ENCODE measurements at places on chromosomes 16 and 17. TPM values are rescaled to one million over a fixed set of nuclear protein-coding genes. Genes with fewer than 3 reads are reported as not detected.

- DNase-seq: peak; percentile 35
Observed at GRCh38 chr17:71472809-71473789, 647.7 kb upstream of the SOX9 start.

- DNase-seq: no peak
Observed at GRCh38 chr17:4588391-4588790, 4.1 kb downstream of the SMTNL2 start.

- DNase-seq: no peak
Observed at GRCh38 chr17:74435775-74436359, 4.0 kb downstream of the GPRC5C start.

DNA sequence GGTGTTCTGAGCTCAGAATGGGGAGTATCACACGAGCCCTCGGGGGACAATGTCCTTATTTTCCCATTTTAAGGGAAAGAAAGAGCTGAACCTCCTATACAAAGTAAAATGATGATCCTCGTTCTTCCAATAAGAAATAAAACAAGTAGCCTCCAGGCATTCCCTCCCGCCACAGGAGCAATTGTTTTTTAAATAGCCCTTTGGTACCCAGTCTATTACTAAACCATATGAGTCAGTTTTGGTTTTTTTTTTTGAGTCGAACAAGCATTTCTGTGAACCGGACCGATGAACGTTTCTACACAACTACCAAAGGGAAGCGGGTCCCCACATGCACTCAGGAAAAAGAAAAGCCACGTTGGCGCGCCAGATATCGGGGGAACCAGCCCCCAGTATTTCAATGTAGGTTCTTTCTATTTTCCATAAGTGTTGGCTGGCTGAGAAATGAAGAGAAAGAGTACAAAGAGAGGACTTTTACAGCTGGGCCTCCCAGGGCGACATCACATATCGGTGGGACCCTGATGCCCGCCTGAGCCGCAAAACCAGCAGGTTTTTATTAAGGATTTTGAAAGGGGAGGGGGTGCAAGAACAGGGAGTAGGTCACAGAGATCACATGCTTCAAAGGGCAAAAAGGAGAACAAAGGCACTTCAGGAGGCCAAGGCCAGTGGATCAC lies 3.8 kb upstream of the DCXR start:
- no peak for DNase-seq

GRCh38 chr16:14490235-14490634 lies 139.8 kb downstream of the PARN start:
- no peak for DNase-seq

DNA sequence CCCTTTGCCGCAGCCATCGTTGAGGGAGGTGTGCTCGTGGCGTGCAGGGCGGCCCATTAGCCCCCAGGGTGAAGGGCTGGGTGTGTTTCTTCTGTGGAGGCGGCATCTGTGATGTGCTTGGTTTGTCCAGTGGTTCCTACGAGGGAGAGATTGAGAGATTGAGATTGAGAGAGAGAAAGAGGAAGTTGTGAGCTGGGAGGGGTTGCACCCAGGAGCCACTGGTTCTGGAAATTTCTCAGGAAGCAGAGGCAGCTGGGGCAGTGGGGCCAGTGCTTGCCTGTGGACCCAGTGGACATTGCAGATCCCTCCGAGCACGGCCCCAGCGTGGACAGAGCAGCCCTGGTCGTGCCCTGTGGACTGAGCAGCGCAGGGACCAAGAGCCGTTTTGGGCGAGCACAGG lies 72.0 kb upstream of the ZNF750 start:
- DNase-seq: no peak

GRCh38 chr17:27276653-27277156 lies 17.2 kb upstream of the WSB1 start:
- DNase-seq: no peak

DNA sequence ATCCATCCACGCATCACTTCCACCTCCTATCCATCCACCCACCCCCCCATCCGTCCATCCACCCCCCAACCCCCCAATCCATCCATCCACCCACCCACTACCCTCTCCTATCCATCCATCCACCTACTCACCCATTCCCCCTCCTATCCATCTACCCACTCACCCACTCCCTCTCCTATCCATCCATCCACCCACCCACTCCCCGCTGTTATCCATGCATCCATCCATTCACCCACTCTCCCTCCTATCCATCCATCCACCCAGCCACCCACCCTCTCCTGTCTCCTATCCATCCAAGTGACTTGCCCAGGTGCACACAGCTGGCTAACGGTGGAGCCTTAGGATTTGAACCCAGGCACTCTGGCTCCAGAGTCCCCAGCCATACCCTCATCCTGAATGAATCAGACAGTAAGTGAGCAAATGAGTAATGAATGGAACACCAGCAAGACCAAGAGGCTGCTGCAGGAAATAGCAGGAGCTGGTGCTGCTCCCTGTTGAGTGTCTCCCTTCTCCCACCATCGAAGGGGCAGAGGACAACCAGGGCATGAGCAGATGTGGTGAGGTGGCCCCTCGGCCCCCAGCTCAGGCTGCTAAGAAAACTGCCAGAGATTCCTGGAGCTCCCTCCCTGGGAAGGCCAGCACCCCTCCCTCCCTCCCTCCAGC lies 62.5 kb downstream of the LITAF start:
- no peak for DNase-seq

DNA sequence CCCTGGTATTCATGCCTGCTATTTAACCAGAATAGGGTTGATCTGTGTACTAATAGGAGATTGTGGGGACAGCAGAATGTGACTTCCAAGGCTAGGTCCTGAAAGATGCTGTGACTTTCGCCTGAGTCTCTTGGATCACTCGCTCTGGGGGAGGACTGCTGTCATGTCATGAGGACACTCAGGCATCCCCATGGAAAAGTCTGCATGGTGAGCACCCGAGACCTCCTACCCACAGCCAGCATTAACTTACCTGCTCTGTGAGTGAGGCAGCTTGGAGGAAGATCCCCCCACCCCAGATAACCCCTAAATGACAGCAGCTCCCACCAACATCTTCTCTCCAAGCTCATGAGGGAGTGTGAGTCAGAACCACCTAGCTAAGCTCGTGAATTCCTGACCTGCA lies 30.3 kb upstream of the C16orf78 start:
- no peak for DNase-seq

- no peak for DNase-seq
Observed at GRCh38 chr17:41917679-41918313, 955 bp downstream of the ACLY start.

- DNase-seq: no peak
Observed at GRCh38 chr17:79612468-79613194, 1.8 kb upstream of the RBFOX3 start.

GRCh38 chr16:89375686-89376085 lies 114.7 kb downstream of the ANKRD11 start:
- no peak for DNase-seq

- no peak for DNase-seq
Observed at GRCh38 chr16:88883946-88884345, 17.5 kb upstream of the PABPN1L start.

- DNase-seq: no peak
Observed at GRCh38 chr16:88472637-88473205, 19.6 kb downstream of the ZFPM1 start.

- DNase-seq: no peak
Observed at GRCh38 chr16:53905028-53905427, 201.1 kb downstream of the FTO start.

- no peak for DNase-seq
Observed at GRCh38 chr17:42252597-42253550, 23.3 kb downstream of the STAT5B start.

DNA sequence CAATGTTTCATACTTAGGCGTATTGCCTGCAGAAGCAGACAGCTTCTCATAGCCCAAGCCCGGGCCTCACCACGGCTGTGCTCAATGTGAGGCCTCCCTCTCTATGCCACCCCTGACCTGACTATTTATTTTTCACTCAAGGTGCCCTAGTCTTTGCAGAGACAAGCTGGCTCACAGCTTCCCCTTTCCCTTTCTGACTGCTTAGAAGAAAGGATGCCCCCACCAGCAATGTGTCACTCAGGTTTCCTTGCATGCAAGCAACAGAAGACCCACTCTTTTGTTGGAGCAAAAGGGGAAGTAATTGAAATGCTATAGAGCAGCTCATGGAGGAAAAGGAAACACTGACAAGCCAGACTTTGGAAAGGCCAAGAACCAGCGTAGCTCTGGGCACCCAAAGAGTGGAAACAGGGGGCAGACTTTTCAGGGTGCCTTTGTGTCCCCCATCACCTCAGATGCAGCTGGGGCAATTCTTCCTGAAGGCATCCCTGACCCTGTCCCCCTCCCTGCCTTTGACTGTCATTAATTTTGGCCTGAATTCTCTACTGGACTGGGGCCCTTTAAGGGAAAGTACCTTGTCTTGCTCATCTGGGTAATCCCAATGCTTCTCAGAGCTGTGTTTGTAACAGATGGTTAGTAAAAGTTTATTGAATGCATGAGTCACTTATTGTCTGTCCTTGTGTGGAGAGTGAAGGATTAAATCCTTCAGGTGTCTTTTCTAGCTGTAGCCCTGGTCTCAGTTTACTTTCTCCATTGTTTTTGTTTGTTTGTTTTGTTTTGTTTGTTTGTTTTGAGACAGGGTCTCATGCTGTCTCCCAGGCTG lies 17.8 kb downstream of the RGS9 start:
- DNase-seq: no peak

DNA sequence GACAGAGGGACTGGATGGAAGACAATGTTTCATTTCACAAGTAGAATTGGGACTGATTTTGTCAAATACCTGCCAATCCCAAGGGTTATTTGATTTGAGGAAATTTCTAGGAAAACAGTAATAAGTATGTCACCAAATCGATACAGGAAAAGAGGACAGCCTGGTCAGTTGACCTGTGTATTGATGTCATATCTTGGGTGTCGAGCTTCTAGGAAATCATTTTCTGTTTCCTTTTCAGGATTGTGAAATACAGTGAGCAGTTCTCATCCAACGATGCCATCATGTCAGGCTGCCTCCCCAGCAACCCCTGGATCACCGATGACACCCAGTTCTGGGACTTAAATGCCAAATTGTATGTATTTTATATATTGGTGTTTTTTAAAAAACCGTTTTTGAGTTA lies 56.1 kb downstream of the RGS9 start:
- DNase-seq: no peak

DNA sequence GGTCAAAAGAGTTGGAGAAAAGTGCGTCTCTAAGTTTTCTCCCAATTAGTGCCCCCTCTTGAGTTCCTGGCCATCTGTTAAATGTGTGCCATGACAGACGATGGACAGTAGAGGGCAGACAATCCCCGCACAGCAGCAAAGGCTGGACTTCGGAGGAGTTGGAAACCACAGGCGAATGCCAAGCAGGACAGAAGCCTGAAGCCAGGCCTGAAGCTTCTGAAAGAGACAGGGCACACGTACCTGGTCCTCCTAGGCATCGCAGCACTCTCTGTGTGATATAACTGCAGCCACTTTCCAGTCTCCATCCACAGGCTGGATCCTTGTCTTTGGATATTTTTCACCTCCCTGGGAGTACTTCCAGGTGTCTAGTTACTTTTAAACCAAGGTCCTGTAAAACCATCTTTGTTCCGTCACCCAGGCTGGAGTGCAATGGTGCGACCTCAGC lies 14.5 kb downstream of the C17orf100 start:
- peak; percentile 52 for DNase-seq

DNA sequence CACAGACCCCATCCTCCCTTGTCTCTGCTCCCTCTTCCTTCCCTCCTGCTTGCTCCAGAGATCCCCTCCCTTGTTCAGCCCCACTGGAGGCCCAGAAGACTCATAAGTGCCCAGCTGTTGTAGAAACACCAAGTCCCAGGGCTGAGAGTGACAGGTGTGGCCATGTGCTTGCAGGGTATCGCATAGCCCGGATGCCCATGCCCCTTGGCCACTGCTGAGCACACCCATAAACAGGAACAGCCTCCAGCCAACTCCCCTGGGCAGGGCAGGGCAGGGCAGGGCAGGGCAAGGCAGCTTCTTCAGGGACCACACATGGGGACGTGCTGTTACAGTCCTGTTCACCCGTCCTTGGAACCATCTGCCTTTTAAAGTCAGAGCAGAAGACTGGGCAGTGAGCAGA lies 2.0 kb downstream of the CACNG1 start:
- DNase-seq: no peak

DNA sequence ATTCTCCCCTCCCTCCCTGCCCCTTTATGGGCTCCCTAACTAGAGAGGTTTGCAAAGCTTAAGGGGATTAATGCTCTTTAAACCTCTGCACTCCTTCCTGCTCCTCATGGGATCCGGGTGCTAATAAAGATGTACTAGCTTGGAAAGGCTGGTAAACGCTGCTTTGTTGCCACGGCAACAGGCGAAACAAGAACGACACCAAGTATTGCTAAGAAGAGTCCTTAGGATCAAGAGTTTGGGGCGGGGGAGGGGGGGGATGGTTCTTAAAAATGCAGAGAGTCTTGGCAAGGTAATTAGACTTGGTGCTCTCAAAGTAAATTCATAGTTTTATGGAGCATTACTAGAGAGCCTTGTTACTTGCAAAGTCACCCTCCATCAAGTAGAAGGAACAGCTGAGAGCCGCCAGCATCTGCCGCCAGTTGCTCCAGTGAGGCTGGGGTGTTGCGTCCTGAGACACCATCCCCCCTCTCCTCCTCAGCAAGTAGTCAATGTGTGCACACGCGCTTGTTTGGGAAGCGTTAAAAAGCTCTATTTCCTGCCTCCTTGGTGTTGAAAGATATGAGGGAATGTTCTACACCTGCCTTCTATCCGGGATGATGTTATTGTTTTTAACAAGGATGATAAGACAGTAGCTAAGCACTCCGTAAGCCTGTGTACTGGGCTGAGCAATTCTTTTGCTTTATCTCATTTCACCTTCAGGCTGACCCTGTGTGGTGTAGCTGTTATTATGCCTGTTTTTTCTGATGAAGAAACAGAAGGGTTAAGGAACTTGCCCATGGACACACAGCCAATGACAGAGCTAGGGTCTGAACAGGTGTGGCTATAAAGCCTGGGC lies 190.9 kb downstream of the CCDC182 start:
- DNase-seq: no peak

GRCh38 chr17:31511195-31511578 lies 119.7 kb downstream of the RAB11FIP4 start:
- no peak for DNase-seq

DNA sequence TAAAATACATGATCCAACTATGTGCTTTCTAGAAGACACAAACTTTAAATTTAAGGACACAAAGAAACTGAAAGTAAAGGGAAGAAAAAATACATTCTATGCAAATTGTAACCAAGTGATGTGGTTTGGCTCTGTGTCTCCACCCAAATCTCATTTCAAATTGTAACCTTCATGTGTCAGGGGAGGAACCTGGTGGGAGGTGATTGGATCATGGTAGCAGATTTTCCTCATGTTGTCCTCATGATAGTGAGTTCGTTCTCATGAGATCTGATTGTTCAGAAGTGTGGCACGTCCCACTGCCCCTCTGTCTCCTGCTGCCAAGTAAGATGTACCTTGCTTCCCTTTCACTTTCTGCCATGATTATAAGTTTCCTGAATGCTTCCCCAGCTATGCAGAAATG lies 15.0 kb downstream of the OR1A1 start:
- no peak for DNase-seq

Gene PLA2G10
- not detected for total RNA-seq

Gene TNS4
- total RNA-seq: 0.34 TPM

Gene CMTM2
- 0.54 TPM for total RNA-seq

Gene SLC13A5
- total RNA-seq: 0.08 TPM

Gene ABCC12
- not detected for total RNA-seq

Gene PITPNM3
- total RNA-seq: 2.2 TPM

Gene NME3
- total RNA-seq: 44.9 TPM

Gene ARHGDIG
- 0.62 TPM for total RNA-seq

Gene KRT27
- not detected for total RNA-seq

Gene PLLP
- 12.6 TPM for total RNA-seq

Gene RNF167
- total RNA-seq: 44.1 TPM

Gene HOXB9
- total RNA-seq: 77.0 TPM

Gene AGRP
- not detected for total RNA-seq

Gene SLFN11
- 0.27 TPM for total RNA-seq

Gene PLEKHH3
- total RNA-seq: 11.2 TPM

Gene ALOX12B
- total RNA-seq: 0.08 TPM

Gene PRDM7
- not detected for total RNA-seq

Gene GPRC5B
- 14.0 TPM for total RNA-seq

Gene TMIGD1
- total RNA-seq: not detected

Data from kidney epithelial cell (primary cell).